Activated CD4-positive, alpha-beta T cell treated with anti-CD3 and anti-CD28 coated beads for 36 hours (primary cell): ENCODE measurements at places on chromosomes 13 and 19. TPM values are rescaled to one million over a fixed set of nuclear protein-coding genes. Genes with fewer than 3 reads are reported as not detected.

- H3K4me1 ChIP-seq, result no peaks in the 10 kb centered on the region
- no peak overlapping the region for H3K27ac ChIP-seq
- H3K4me3 ChIP-seq, result no peak overlapping the region
- H3K36me3 ChIP-seq, result no peaks in the 10 kb centered on the region
- no peaks in the 10 kb centered on the region for H3K27me3 ChIP-seq
These were observed 62.1 kb upstream of the ZNF536 start for GRCh38 chr19:30309905-30310601.

The FGF22 gene
- not detected for total RNA-seq

DNA sequence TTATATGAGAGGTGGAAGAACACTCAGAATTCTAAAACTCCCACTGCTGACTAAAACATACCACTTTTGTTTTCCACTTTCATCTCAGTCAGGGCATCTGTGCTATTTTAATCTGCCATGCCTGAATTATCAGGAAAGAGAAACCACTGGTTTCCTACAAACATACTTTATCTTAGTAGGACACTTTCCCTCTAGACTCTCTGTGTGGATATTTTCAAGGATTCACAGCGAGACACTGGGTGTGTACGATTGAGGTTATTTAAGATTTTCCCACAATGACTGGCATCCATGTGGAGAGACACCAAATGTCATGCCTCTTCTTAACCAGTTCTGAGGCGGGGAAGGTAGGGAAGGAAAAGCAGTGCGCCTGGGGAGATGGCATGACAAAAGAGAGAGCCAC, 212.2 kb downstream of the ENOX1 start:
- DNase-seq, result no peak

- no peak overlapping the region for H3K27ac ChIP-seq
- peaks cover 19% of the 10 kb centered on the region for H3K4me1 ChIP-seq
- H3K36me3 ChIP-seq, result peaks cover 3% of the 10 kb centered on the region
- H3K4me3 ChIP-seq, result peak overlapping the region; percentile 81
These were observed 1.1 kb downstream of the DACH1 start for GRCh38 chr13:71865874-71866334.

GRCh38 chr19:57302020-57302465, 18.2 kb upstream of the ZNF543 start:
- H3K27me3 ChIP-seq, result no peaks in the 10 kb centered on the region
- H3K4me3 ChIP-seq, result no peak overlapping the region
- no peak for DNase-seq
- peaks cover 8% of the 10 kb centered on the region for H3K4me1 ChIP-seq

The SH2D3A gene
- total RNA-seq, result 20.7 TPM

- H3K4me1 ChIP-seq, result no peaks in the 10 kb centered on the region
- no peak for DNase-seq
- no peak overlapping the region for H3K27ac ChIP-seq
- H3K4me3 ChIP-seq, result no peak overlapping the region
These were observed 74.5 kb upstream of the FRY start for GRCh38 chr13:31956980-31957644.

GRCh38 chr13:77724092-77724491, 26.6 kb downstream of the SLAIN1 start:
- H3K4me1 ChIP-seq, result peaks cover 37% of the 10 kb centered on the region
- peaks cover 33% of the 10 kb centered on the region for H3K36me3 ChIP-seq
- H3K27ac ChIP-seq, result no peak overlapping the region
- no peaks in the 10 kb centered on the region for H3K27me3 ChIP-seq
- DNase-seq, result peak; percentile 18

GRCh38 chr13:98543378-98544103, 33.4 kb downstream of the STK24 start:
- H3K4me1 ChIP-seq, result peaks cover 94% of the 10 kb centered on the region
- peaks cover 51% of the 10 kb centered on the region for H3K36me3 ChIP-seq
- no peaks in the 10 kb centered on the region for H3K27me3 ChIP-seq
- peak overlapping the region; percentile 87 for H3K27ac ChIP-seq

DNA sequence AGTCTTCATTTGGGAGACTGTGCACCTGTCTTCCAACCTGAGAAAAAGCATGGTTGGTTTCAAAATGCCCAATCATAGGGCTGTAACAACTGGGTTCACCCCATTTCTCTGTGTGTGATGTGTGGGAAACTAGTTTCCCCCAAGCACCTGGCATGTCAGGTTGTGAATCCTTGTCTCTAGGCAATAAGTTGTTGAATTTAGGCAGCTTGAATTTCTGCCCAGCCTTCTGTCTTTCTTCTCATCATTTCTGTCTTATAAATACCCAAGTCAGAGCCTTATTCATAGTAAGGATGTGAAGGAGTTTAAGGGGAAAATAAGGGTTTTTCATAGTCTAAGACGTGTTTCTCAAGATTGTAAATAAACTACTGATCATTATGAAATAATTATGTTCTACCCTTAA, 170.7 kb upstream of the RNF113B start:
- no peak overlapping the region for H3K4me3 ChIP-seq
- peaks cover 4% of the 10 kb centered on the region for H3K27me3 ChIP-seq
- no peak overlapping the region for H3K27ac ChIP-seq
- no peaks in the 10 kb centered on the region for H3K4me1 ChIP-seq
- H3K36me3 ChIP-seq, result no peaks in the 10 kb centered on the region
- no peak for DNase-seq

The C19orf73 gene
- 2.0 TPM for total RNA-seq

- H3K4me1 ChIP-seq, result peaks cover 7% of the 10 kb centered on the region
- no peaks in the 10 kb centered on the region for H3K27me3 ChIP-seq
- no peaks in the 10 kb centered on the region for H3K36me3 ChIP-seq
- H3K27ac ChIP-seq, result no peak overlapping the region
- DNase-seq, result peak; percentile 29
These were observed 11.7 kb downstream of the PLIN4 start for GRCh38 chr19:4506449-4507149.

DNA sequence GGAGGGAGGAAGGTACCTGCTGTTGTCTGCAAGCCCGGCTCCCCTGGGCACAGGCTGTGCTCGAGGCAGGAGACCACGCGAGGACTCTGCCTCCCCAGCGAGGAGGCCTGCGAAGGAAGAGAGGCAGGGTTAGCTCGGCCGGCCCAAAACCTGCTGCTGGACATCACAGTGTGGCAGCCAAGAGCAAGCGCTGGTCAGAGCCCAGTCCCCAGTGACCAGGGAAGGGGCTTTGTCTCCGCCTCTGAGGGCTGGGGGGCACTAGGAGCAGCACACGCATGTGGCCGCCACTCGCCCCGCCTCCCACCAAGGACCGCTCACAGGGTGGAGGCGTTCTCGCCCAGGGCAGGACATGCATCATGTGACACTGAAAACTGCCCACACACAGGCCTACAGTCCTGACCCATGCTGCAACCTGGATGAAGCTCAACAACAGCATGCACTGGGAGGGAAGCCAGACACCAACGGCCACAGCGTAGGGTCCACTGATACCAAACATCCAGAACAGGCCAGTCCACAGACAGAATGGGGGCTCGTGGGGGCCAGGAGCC, 8.5 kb downstream of the MIER2 start:
- H3K36me3 ChIP-seq, result peaks cover 42% of the 10 kb centered on the region
- H3K4me1 ChIP-seq, result peaks cover 30% of the 10 kb centered on the region
- no peak overlapping the region for H3K4me3 ChIP-seq
- no peak overlapping the region for H3K27ac ChIP-seq
- no peaks in the 10 kb centered on the region for H3K27me3 ChIP-seq

DNA sequence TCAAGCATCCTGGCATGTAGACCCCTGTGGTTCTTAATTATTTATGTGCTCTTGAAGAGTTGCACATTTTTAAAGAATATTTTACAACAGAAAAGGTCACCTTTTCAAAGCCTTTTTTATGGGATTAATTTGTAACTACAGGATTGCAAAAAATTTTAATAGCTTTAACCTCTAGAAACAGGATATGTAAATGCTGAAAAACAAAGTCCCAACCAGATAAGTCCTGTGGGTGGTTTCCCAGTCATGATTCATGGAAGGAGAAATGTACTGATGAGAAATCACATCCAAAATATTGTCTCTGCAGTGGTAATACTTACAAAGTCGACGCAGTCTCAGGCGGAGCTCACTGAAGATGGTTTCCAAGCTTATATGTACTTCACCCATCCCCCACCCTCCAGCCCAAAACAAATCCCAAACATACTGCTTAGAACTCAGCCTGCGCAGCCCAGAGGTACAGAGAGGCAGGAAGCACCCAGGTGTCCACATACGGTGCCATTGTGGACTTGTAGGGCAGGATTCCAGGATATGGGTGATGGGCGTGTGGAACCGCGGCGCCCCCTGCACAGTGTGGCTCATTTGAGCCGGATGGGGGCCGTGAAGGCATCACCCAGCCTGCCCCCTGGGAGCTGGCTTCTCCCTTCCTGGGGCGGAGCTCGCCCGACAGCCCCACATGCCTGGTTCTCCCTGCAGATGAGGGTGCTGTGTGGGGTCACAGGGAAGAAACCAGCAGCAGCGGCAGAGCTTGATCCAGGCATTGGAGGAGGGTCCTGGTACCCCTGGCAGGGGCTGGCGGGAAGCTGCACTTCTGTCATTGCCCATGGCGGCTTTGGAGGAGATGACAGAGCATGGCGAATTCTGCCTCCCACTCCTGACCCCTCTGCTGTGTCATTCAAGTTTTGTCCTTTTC, 101.2 kb downstream of the ATP11A start:
- H3K4me1 ChIP-seq, result peaks cover 15% of the 10 kb centered on the region
- no peak overlapping the region for H3K4me3 ChIP-seq
- H3K36me3 ChIP-seq, result peaks cover 12% of the 10 kb centered on the region

The CBY2 gene
- not detected for total RNA-seq

- peaks cover 9% of the 10 kb centered on the region for H3K4me1 ChIP-seq
- DNase-seq, result no peak
- peaks cover 6% of the 10 kb centered on the region for H3K27me3 ChIP-seq
- H3K27ac ChIP-seq, result no peak overlapping the region
- H3K4me3 ChIP-seq, result no peak overlapping the region
- H3K36me3 ChIP-seq, result no peaks in the 10 kb centered on the region
These were observed 29.8 kb upstream of the ZNF675 start for GRCh38 chr19:23716792-23717191.

DNA sequence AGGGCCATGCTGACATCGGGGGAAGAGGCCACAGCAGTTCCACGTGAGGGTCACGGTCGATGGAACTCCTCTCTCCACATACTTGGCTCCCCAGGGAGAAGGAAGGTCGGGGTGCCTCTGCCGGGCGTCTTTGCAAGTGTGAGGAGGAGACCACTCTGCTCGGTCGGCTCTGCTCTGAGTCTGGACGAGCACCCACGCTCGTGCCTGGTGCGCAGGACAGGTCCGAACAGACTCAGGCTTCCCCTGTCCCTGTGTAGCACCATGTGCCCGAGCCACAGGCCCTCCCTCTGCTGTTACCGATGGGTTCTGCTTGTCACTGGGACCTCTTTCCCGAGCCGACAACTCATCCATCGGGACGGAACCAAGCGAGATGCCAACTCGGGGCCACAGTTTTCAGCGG, 35.1 kb downstream of the TMEM255B start:
- H3K4me3 ChIP-seq, result no peak overlapping the region
- H3K27me3 ChIP-seq, result peaks cover 2% of the 10 kb centered on the region
- no peak for DNase-seq
- no peak overlapping the region for H3K27ac ChIP-seq

The TNNI3 gene
- not detected for total RNA-seq

The KLK15 gene
- total RNA-seq, result not detected

The ZNF729 gene
- not detected for total RNA-seq

GRCh38 chr19:4310247-4311121, 6.1 kb downstream of the FSD1 start:
- H3K36me3 ChIP-seq, result peaks cover 5% of the 10 kb centered on the region
- peak; percentile 52 for DNase-seq
- H3K4me3 ChIP-seq, result no peak overlapping the region
- no peaks in the 10 kb centered on the region for H3K27me3 ChIP-seq
- no peak overlapping the region for H3K27ac ChIP-seq

The MUC16 gene
- not detected for total RNA-seq

DNA sequence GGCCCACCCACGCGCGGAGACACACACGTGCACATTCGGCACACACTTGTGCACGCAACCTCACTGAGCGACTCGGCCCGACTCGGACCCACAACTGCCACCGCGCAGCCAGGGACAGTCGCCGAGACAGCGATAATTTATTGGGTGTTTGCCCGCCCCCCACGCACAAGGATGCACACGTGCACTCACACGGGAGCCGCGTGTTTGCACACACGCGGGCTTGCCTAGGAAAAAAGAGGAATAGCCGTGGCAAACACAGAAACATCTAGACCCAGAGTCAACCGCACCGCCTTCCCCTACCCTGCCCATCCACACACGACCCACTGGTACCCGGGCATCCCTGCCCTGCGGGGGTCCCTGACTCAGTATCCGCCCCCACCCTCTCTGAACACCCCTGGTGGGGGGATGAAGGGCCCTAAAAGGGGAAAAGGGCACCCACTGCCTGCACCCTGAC, 1.1 kb upstream of the SSBP4 start:
- DNase-seq, result peak; percentile 68
- peak overlapping the region; percentile 90 for H3K4me3 ChIP-seq
- H3K27ac ChIP-seq, result peak overlapping the region; percentile 73
- peaks cover 23% of the 10 kb centered on the region for H3K27me3 ChIP-seq
- peaks cover 2% of the 10 kb centered on the region for H3K36me3 ChIP-seq

GRCh38 chr19:13831537-13832467, 36.6 kb downstream of the ZSWIM4 start:
- no peaks in the 10 kb centered on the region for H3K27me3 ChIP-seq
- H3K27ac ChIP-seq, result no peak overlapping the region
- DNase-seq, result no peak
- H3K4me1 ChIP-seq, result peaks cover 25% of the 10 kb centered on the region
- H3K36me3 ChIP-seq, result peaks cover 28% of the 10 kb centered on the region

The IZUMO2 gene
- total RNA-seq, result not detected

DNA sequence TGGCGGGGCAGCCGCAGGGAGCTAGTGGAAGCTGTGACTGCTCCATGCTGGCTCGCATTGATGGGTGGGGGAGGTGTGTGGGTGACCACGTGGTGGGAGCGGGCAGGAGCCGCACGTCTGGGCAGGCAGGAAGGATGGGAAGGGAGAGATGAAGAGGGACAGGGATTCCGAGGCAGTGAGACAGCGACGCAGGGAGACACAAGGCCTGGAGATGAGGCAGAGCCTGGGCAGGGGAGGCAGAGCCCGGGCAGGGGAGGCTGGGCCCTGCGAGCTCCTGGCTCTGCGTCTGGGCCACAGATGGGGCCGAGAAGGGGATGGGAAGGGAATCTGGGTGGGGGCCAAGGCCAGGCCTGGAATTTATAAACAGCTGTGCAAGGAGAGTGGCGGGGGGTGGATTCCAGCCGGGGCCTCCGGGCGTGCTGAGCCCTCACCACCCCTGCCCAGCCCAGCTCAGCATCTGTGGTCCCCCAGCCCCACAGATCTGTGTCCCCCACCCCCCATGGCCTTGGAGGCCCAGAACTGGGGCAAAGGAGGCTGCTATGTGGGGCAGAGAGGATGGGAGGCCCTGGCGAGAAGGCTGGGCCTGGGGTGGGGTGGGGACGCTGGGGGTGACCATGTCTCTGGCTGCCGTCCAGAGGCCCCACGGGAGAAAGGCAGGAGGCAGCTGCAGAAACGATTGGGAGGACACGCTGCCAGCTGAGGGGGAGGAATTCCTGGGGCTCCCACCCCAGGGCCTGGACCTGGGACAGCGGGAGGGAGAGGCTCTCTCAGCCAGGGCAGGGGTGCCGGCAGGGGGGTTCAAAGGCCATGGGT, 6.0 kb downstream of the EHD2 start:
- DNase-seq, result no peak
- H3K4me3 ChIP-seq, result no peak overlapping the region
- peaks cover 25% of the 10 kb centered on the region for H3K27me3 ChIP-seq
- H3K27ac ChIP-seq, result no peak overlapping the region
- H3K4me1 ChIP-seq, result peaks cover 3% of the 10 kb centered on the region
- H3K36me3 ChIP-seq, result no peaks in the 10 kb centered on the region

- DNase-seq, result no peak
- H3K27me3 ChIP-seq, result no peaks in the 10 kb centered on the region
- H3K4me3 ChIP-seq, result no peak overlapping the region
- peaks cover 8% of the 10 kb centered on the region for H3K36me3 ChIP-seq
- H3K4me1 ChIP-seq, result no peaks in the 10 kb centered on the region
These were observed 18.0 kb downstream of the ARHGAP35 start for GRCh38 chr19:46878613-46879375.
